Immature natural killer cell (primary cell): ENCODE measurements at places on chromosomes 2 and 18. TPM values are rescaled to one million over a fixed set of nuclear protein-coding genes. Genes with fewer than 3 reads are reported as not detected.

UNC80 gene
- not detected for polyA plus RNA-seq

DNA sequence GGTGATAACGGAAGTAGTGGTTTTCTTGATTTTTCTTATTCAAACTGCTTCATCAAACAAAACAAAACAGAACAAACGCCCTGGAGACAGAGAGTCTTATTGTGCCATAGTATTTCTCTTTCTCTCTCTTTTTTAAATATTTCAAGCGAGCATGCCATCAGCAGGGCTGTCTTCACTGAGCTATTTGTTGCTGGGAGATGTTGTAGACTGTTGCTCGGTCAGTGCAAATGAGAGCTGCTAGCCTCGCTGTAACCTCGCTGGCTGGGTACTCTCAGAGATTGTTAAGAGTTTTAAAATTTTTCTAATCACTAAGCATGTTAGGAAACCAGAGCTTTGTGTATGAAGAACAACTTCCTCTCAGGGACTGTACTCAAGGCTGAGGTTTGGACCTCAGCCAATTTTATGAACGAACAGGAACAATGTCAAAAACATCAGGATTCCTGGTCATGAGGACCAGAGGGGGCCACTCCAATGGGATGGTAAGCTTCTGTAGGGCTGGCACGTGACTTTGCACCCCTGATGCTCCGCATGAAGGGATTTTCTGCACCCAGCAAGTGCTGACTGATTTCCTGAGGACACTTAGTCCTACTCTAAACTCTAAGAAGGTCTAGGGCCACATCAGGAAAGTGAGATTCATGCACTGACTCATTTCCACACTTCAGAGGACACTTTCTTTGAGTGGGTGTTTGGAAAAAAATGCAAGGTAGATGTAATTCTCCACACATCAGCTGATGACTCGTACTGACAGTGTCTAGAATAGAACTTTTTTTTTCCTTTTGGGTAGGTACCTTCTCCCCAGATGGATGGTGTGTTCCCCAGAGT is 59.8 kb upstream of the IL1R1 start:
- peak; percentile 37 for DNase-seq
- H3K36me3 ChIP-seq: peaks cover 4% of the 10 kb centered on the region
- no peaks in the 10 kb centered on the region for H3K27me3 ChIP-seq
- peak overlapping the region; percentile 15 for H3K27ac ChIP-seq
- H3K4me1 ChIP-seq: peaks cover 24% of the 10 kb centered on the region

- DNase-seq: no peak
- no peak overlapping the region for H3K4me3 ChIP-seq
- no peaks in the 10 kb centered on the region for H3K4me1 ChIP-seq
- no peak overlapping the region for H3K27ac ChIP-seq
- no peaks in the 10 kb centered on the region for H3K36me3 ChIP-seq
These were observed 170.3 kb upstream of the NXPH2 start for GRCh38 chr2:138950486-138950885.

DNA sequence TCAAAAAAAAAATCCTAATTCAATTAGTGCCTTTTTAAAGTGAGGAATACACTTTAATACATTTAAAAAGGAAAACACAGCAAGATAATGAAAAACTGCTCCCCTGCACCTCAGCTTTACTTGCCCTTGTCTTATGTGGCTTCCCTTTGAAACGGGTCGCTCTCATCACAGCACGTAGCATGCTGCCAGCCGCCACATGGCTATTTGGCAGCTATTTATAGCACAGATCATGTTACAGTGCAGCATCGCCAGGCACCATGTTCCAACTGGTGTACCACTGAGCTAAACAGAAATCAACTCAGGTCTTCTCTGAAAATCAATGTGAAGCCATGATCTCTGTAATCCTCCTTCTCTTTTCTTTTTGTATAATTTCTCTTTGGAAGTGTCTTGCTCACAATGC is 65.1 kb downstream of the TMEM182 start:
- peaks cover 1% of the 10 kb centered on the region for H3K27me3 ChIP-seq
- no peak overlapping the region for H3K27ac ChIP-seq
- DNase-seq: no peak
- H3K36me3 ChIP-seq: no peaks in the 10 kb centered on the region
- H3K4me1 ChIP-seq: no peaks in the 10 kb centered on the region
- H3K4me3 ChIP-seq: no peak overlapping the region

DNA sequence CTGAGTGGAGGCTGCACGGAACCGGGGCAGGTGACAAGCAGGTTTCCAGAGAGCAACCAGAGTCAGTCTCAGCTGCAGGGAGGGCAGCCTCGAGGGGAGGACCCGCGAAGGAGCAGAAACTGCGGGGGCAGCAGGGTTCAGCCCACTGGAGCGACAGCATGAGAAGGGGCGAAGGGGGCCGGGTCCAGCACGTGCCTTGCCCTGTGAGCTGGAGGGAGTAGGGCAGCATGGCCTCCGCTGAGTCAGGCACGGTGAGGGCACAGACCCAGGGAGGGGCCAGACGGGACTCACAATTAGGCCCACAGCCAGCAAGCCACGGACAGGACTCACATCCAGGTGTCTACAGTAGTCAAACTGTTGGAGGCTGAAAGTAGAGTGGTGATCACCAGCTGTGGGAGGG is 22.7 kb upstream of the ATP9B start:
- H3K4me3 ChIP-seq: no peak overlapping the region
- peaks cover 2% of the 10 kb centered on the region for H3K27me3 ChIP-seq
- no peak for DNase-seq
- no peaks in the 10 kb centered on the region for H3K4me1 ChIP-seq
- no peaks in the 10 kb centered on the region for H3K36me3 ChIP-seq

GRCh38 chr2:172172513-172173173 is 69.9 kb upstream of the DLX2 start:
- H3K36me3 ChIP-seq: no peaks in the 10 kb centered on the region
- peak; percentile 52 for DNase-seq
- H3K27ac ChIP-seq: no peak overlapping the region
- H3K4me1 ChIP-seq: peaks cover 13% of the 10 kb centered on the region
- no peaks in the 10 kb centered on the region for H3K27me3 ChIP-seq

DNA sequence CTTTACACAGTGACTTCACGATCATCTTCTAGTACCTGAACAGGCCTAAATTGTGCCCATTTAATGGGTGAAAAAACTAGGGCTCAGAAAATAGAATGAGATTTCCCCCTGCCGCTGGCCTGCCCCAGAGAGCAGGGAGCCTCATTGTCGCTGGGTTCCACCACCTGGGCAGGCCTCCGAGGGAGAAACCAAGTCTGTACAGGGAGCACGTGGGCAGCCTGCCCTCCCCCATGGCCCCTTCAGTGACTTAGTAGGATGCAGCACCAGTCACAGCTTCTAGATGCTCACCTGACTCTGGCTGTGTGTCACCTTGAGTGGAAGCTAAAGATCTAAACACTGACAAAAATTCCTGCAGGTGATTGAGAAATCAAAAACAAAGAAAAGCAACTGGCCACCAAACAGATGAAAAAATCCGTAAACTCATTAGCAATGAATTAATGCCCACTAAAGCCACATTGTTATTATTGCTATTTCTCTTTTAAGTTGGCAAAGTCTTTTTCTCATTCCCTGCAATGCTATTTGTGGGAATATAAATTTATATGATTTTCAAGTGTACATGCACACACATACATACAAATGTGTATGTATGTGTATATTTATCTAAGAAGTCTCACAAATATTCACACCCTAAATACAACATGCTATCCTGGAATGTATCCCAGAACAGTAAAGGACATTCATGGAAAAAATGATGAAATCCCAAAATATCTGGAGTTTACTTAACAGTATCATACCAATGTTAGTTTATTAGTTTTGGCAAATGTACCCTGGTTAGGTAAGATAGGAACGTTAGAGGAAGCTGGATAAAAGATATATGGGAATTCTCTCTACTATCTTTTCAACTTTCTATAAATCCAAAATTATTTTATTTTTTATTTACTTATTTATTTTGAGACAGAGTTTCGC is 18.7 kb upstream of the ASPRV1 start:
- no peak overlapping the region for H3K4me3 ChIP-seq
- no peak overlapping the region for H3K27ac ChIP-seq
- H3K36me3 ChIP-seq: peaks cover 1% of the 10 kb centered on the region
- no peaks in the 10 kb centered on the region for H3K27me3 ChIP-seq
- H3K4me1 ChIP-seq: peaks cover 11% of the 10 kb centered on the region

DNA sequence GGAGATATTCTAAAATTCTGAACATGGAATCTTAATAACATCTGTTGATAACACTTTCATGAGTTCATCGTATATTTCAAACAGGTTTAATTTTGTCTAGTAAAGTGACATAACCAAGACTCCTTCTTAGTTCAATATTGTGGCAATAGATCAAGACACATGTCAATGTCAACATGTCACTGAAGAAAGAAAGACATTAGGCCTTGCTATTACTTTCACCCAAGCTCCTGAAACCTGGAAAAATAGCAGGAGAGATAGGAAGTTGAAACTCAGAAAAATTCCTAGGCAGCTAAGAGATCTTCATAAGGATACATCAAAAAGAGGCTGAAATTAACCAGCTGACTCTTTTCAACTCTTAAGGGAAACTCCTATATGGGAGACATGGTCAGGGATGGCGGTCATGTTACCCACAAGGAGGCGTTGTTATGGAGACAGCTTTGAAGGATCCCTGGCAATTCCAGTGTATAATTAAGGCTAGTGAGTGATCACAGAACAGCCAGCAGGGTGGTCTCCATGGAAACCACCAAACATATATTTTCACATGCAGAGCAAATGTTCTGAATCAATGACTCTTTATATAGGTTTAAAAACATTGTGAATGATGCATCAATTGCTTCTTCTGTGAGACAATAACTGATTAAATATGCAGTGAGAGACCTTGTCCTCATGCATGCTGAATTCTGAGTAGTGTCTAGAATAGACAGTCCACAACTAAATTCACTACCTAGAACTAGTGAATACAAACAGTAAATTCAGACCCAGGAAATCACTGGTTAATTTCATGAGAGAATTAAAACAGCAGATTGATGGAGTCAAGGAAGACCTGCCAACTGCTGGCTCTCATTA is 115.3 kb upstream of the RIOK3 start:
- H3K36me3 ChIP-seq: no peaks in the 10 kb centered on the region
- no peaks in the 10 kb centered on the region for H3K4me1 ChIP-seq
- no peaks in the 10 kb centered on the region for H3K27me3 ChIP-seq
- no peak overlapping the region for H3K4me3 ChIP-seq
- no peak for DNase-seq

DNA sequence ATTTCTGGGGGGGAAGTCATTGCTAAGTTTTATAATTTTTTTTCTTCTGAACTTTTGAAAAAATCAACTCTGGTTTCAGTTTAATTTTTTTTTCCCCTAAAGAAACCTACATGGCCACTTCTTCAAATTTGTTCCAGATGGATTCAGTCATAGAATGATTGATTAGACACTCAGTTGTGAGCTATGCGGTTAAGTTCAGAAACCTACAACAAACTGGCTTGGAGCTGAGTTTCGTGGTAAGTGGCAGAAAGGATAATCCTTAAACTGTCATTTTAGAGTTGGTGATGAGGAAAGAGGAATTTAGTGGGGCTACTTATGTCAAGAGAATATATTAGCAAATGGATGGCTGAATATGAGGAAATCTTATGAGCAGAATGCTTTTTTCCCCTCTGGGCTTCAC is 23.7 kb downstream of the EFEMP1 start:
- no peak overlapping the region for H3K27ac ChIP-seq
- DNase-seq: no peak
- H3K4me1 ChIP-seq: no peaks in the 10 kb centered on the region
- no peaks in the 10 kb centered on the region for H3K36me3 ChIP-seq
- no peaks in the 10 kb centered on the region for H3K27me3 ChIP-seq

CPO gene
- polyA plus RNA-seq: not detected

GRCh38 chr2:2826209-2826551 is 495.1 kb upstream of the MYT1L start:
- H3K4me1 ChIP-seq: no peaks in the 10 kb centered on the region
- DNase-seq: no peak
- H3K27ac ChIP-seq: no peak overlapping the region
- no peak overlapping the region for H3K4me3 ChIP-seq
- H3K27me3 ChIP-seq: peaks cover 1% of the 10 kb centered on the region

CIB4 gene
- polyA plus RNA-seq: not detected

DNA sequence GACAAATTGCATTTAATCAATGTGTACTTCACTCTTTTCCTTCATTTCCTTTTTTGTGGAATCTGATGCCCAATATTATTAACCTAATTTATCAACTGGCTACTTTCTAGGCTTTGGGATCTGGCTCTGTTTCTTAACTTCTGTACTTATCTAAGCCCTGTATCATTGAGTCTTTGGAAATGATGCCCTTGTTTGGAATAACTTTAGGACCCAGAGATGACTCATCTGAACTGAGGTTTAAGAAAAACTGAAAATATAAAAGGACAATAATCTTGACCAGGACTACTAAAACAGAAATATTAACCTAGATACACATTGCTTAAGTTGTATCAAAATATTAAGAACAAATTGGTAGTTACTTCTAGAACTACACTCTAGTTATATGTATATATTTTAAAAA is 600.8 kb downstream of the CPS1 start:
- no peak overlapping the region for H3K27ac ChIP-seq
- no peaks in the 10 kb centered on the region for H3K4me1 ChIP-seq

DNA sequence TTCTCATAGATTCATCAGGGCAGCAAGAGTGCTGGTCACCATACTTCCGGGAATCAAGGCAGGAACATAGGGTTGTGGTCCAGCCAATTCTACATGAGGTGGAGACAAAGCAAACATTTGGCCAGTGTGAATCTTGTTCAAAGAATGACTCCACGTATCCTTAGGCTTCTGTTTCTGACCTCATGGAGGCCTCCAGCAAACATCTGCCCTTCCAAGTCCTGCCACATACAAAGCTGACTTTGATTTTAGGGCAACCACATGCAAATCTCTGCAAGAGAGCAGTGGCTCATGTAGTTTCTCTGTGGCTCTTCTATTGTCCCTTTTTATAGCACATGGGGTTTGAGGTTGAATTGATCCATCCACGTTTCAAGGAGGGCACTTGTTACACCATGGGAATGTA is 132.1 kb upstream of the MMADHC start:
- no peak for DNase-seq
- H3K27ac ChIP-seq: no peak overlapping the region
- H3K36me3 ChIP-seq: no peaks in the 10 kb centered on the region
- no peak overlapping the region for H3K4me3 ChIP-seq
- H3K4me1 ChIP-seq: no peaks in the 10 kb centered on the region

- no peak overlapping the region for H3K27ac ChIP-seq
- no peaks in the 10 kb centered on the region for H3K4me1 ChIP-seq
- peaks cover 4% of the 10 kb centered on the region for H3K36me3 ChIP-seq
- no peak for DNase-seq
These were observed 119.1 kb downstream of the AQP4 start for GRCh38 chr18:26746398-26746797.

DNA sequence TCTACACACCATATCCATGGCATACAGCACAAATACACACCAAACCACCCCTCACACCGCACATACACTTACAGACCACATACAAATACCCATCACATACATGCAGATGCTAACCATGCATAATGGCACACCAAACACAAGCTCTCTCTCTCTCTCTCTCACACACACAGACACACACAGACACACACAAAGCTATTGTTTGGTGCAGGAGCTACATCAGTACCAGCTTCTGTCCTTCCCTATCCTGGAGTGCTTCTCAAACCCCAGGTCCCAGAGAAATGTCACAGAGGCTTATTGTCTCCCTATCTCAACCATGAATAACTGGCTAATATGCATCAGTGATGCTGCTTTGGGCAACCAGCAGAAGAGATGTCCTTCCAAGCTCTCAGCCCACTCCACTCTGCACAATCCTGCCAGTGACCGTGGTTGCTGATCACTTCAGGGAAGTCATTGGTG is 36.5 kb upstream of the ST3GAL5 start:
- DNase-seq: no peak
- H3K4me3 ChIP-seq: no peak overlapping the region
- H3K27ac ChIP-seq: peak overlapping the region; percentile 8

GRCh38 chr2:11864724-11865123 is 118.3 kb downstream of the LPIN1 start:
- DNase-seq: no peak
- peaks cover 5% of the 10 kb centered on the region for H3K27me3 ChIP-seq
- H3K4me3 ChIP-seq: no peak overlapping the region
- no peaks in the 10 kb centered on the region for H3K36me3 ChIP-seq
- H3K27ac ChIP-seq: no peak overlapping the region

TSHZ1 gene
- 10.7 TPM for polyA plus RNA-seq
